ENCODE measurements at places on chromosomes 11 and 22.

DNA sequence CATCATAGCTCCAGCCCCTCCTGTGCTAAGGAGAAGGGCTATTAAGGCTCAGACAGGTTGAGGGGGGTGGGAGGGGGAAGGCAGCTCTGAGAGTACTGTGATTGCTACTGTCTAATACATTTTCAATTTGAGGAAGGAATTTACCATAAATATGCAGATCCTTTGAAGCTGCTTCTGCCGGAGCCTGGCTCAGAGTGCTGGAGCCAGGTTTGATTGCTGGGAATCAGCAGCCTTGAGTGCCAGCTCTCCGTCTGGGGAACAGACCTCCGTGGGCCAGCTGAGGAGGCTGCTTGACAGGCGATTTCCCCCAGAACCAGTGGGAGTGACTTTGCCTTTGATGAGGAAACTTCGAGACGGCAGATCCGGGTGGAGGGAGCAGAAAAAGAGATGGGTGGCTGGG, 141.7 kb upstream of the TBCEL start:
- DNase-seq = no peak

DNA sequence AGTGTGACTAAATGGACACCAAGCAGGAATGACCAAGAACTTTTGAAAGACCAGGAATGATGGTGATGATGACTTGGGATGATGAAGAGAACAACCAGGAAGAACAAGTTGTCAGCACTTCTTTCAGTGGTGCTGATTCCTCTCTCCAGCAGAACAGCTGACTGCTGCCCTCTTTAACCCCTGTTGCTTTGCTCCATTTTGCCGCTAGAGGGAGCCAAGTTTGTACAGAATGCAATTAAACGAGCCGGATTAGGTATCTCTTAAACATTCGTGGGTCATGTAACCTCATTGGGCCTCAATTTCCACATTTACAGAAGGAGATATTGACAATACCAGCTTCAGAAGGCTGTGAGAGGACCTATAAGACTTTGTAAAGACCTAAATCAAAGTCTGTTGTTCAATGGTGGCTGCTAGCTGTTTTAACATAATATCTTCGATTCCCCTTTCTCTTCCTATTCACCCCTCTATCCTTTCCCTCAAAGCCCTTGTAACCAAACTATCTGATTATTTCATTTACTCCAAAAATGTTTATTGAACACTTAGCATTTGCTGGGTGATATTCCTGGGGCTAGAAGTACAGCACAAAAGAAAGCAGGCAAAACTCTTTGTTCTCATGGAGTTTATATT, 1.9 kb downstream of the OR4S1 start:
- DNase-seq = peak; percentile 43

- DNase-seq = no peak
Measured at GRCh38 chr22:38467438-38467903, 425 bp upstream of the KDELR3 start.

DNA sequence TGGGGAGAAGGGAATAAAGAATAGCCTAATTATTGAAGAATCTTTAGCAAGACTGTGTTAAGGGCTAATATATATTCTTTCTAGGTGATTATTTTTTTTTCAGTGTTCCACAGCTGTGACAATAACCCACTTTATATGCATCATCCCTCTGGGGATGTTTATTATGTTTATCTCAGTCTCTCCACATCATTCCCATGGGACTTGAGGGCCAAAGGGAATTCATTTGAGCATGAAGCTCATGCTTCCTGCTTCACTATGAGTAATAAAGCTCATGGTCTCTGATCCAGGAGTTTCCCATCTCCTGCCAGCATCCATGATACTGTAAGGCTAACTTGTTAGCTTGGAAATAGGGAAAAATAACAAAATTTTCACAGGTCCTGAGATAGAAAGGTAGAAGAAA, 1888.4 kb downstream of the LRRC4C start:
- no peak for DNase-seq

DNA sequence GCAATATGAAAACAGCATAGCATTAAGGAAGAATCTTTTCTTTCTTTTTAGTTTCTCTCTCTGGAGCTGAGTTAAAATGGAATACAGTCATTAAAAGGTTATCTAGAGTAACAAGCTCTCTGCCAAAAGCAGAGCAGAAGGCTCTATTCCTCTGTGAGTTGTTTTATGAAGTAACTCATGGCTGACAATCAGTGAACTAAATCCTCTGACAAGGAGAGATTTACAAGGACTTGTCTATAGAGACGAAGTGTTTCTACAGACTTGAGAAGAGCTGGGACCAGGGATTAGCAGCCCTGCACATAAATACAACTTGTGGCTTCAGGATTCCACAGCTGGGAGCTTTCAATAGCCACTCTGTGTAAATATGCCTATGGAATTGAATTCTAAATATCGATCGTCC, 192.5 kb upstream of the RAG2 start:
- DNase-seq = no peak

- no peak for DNase-seq
Measured at GRCh38 chr11:13110929-13111812, 102.1 kb downstream of the RASSF10 start.

DNA sequence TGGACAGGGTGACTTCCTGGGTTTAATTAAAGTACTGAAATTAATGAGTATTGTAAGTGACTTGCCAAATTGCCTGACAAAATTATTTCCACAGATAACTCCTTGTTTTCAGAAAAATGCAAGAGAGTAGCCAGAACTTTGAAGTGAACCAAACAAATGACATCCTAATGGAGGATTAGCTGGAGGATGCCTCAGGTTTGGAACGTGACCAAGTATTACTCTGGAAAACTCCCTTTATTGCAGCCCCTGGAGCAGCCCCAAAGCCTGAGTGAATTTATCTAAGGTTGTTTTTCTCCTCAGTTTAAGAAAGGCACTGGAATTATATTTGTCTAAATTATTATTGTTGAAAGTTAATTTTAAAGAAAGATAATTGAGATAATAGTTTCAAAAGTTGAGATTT, 343.6 kb upstream of the MTNR1B start:
- DNase-seq = no peak

GRCh38 chr22:17700778-17701177, 62.2 kb downstream of the BCL2L13 start:
- DNase-seq = no peak

- DNase-seq = no peak
Measured at GRCh38 chr11:121672630-121673487, 220.1 kb upstream of the SORL1-AS1 start.

DNA sequence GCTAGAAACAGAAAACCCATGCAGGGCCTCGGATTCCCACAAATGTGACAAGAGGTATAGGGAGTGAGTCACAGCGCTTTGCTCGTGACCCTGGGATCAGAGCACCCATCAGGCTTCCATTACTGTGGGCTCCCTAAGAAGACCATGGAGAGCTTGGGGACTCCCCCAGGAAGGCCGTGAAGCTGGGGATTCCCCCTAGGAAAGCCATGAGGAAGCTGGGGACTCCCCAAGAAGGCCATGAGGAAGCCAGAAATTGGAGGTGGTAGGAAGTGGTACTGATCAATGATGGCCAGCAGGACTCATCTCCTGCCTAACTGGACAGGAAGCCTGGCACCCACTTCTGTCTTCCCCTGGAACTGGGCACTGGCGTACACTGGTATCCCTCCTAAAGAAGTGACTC, 10.1 kb upstream of the DCPS start:
- DNase-seq = no peak

DNA sequence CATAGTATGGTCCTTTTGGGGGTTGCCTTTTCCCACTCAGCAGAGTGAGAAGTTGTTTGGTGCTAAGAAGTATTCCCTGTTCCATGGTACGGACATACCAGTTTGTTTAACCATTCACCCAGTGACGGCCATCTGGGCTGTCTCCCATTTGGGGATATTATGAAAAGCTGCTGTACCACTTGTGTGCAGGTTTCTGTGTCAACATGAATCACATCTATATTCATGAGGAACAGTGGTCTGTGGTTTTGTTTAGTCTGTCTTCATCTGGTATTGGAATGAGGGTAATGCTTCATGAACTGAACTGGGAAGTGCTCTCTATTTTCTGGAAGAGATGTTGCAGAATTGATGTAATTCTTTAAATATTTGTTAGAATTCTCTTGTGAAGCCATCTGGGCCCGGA, 89.5 kb downstream of the TRMU start:
- DNase-seq = no peak

GRCh38 chr11:21412652-21413383, 743.4 kb downstream of the NELL1 start:
- no peak for DNase-seq

- no peak for DNase-seq
Measured at GRCh38 chr11:76589477-76589876, 81.1 kb downstream of the LRRC32 start.

- no peak for DNase-seq
Measured at GRCh38 chr22:42185915-42186439, 55.4 kb upstream of the CYP2D6 start.

DNA sequence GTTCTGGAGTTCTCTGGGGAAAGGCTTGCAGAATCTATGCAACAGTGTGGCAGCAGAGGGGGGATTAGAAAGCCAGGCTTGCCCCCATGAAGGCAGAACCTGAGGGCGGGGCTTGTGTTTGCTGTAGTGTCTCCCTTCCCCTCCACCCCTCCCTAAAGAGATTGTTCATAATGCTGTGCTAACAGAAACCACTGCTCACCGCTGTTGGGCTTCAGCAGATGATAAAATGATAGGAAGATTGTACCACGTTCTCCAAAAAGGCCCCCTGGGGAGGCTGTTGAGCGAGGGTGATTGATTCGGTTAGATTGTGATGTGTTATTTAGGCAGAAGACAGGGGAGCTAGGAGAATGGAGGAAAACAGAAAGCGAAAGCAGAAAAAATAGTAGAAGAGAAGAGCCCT, 215.2 kb upstream of the NCAM1 start:
- no peak for DNase-seq

- DNase-seq = no peak
Measured at GRCh38 chr11:27812341-27812740, 112.1 kb upstream of the BDNF start.

Data from stimulated activated naive B cell treated with anti-CD40 and anti-IgM and Interleukin-4, amounts not matched to agents 10 μg/mL and 1 μg/mL and 100 μg/mL, for 72 hours (primary cell).